ENCODE measurements at places on chromosomes 4 and X.
A peak's percentile ranks its signal among the peaks of the same experiment; 100 is the strongest.

DNA sequence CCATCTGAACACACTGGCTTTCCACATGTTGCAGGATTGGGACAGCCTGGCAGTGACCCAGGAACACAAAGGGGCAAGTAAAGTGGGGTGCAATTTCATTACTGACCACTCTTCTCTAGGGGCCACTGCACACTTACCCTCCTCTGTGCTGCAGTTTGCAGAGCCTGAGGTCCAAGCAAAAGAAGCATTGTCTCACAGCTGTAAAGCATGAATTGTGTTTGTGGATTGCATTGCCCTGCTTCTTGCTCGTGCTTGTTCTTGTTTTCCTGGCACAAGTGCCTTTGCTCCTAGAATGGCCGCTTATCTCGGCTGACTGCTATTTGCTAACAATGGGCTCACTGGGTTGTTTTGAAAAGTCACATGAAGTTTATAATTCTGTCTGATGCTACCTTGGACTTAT lies 209.1 kb upstream of the JADE1 start:
- DNase-seq = peak; percentile 61

DNA sequence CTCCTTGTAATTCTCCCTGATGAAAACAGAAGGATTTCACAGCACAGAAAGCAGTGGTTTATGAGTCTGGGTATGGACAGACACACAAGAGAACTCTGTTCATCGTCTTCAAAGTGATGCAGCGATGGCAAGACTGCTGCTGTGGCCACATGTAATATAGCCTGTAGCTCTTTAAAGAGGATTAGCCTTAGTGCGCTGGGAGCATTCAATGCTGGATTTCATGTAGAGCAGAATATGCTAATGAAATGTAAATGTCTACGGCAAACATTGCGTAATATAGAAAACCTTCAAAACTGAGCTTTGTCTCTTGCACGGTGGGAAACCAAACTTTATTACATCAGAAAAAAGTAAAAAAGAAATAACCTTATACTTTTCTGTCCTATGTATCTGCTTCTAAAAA lies 42.9 kb downstream of the ALPK1 start:
- DNase-seq = no peak

DNA sequence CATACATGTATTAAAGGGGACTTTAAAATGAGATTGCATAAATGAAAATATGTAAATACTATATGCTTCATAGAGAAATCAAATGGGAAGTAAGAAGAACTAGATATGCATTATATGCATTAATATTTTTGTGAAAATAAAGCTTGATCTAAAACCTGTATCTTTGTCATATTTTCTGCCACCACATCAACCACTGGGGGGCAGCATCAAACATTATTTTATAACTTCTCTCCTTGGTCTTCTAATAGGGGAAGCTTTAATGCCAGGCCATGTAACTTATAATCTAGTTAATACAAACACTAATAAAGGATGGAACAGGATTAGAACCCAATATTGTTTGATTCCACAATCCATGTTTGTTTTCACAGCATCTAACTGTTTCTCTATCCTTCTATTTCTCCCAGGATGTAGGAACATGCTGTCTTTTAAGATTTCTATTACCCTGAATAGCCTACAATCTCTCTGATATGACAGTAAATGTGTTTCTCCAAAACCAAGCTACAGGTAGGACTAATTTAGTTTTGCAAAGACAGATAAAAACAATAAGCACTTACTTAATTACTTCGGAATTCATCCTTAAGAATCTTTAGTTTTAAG lies 10.0 kb downstream of the QRFPR start:
- DNase-seq = peak; percentile 14

DNA sequence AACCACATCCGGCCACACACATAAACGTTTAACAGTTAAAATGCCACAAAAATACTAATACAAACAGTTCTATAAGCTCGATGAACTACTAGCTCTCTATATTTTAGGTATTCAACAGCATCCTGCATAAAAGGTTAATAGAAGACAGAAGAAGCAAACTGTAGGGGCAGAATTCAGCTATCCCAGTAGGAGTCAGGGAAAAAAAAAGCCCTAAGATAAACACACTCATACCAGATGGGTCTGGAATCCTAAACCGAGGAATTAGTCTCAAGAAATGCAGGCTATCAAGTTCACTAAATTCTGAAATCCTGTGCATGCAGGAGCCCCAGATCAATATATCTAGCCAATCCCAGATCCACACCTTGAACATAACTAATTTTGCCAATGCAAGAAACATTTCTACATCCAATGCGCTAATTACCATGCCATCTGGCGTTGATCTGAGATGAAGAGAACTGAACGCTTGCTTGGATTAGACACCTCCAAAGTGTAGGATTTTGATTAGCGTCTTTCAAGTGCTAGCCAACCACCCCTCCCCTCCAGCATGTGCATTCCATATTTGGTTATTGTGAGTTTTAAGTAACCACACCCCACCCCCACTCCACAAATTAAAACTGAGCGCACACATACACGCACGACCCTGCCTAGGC lies 512.2 kb upstream of the INTU start:
- DNase-seq = no peak

- peak; percentile 1 for DNase-seq
These were observed 14.6 kb upstream of the IL13RA2 start for GRCh38 chrX:115031989-115032388.

DNA sequence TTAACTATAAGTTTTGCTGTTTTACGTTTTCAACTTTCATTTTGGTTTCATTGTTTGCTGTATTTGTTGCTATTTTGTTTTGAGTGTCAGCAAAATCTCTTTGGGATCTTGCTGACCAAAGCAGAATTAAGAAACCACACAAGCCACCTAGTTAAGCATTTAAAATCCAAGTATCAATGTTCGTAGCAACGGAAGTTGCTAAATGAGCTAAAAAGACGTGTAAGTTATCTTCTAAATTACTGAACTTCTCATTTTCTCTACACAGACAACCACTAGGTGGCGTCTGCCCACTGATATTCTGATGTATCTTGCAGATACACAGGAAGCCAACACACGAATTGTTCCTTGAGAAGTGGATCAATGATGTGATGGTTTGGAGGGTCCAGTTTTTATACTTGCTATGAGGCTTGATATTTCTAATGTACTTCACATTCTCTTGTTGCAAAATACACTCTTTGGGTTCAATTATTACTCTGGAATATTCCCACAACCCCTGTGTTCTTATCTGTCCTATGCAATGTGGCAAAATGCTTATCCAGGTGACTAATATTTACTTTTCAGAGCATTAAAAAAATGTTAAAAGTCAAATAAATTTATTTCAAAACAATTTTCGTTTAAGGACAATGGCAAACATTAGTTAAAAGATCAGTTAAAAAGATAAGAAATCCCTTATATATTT lies 250.5 kb downstream of the TECRL start:
- peak; percentile 61 for DNase-seq

GRCh38 chr4:5012958-5013357 lies 6.3 kb downstream of the CYTL1 start:
- no peak for DNase-seq

DNA sequence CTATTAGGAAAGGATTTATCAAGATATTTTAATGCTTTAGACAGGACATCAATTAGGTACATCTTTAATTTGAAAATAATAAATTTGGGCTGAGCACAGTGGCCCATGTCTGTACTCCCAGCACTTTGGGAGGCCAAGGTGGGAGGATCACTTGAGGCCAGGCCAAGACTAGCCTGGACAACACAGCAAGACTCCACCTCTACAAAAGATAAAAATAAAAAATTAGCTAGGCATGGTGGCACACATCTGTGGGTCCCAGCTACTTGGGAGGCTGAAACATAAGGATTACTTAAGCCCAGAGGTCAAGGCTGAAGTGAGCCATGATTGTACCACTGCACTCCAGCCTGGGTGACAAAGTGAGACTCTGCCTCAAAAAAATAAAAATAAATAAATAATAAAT lies 59.6 kb upstream of the IRF2 start:
- no peak for DNase-seq

DNA sequence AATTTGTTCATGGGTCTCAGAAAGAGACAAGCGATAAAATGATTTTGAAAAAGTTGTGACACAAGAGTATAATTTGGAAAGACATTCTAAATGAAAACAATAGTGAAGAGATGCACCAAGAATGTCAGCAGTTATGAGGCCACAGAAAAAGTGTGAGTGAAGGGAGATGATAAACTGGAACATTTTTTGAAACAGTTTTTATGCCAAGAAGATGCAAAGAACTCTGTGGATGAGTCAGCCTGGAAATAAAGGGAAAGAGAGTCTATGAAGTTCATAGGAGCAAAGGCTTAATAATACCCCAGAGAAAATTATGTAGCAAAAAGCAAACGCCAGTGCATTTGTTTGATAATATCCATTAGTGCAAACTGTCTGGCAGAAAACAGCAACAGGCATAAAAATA lies 188.4 kb upstream of the TBC1D9 start:
- DNase-seq = peak; percentile 47
